ENCODE measurements at places on chromosomes 2 and 18.

GRCh38 chr2:98341241-98341640, 5.0 kb upstream of the CNGA3 start:
- no peak for DNase-seq

DNA sequence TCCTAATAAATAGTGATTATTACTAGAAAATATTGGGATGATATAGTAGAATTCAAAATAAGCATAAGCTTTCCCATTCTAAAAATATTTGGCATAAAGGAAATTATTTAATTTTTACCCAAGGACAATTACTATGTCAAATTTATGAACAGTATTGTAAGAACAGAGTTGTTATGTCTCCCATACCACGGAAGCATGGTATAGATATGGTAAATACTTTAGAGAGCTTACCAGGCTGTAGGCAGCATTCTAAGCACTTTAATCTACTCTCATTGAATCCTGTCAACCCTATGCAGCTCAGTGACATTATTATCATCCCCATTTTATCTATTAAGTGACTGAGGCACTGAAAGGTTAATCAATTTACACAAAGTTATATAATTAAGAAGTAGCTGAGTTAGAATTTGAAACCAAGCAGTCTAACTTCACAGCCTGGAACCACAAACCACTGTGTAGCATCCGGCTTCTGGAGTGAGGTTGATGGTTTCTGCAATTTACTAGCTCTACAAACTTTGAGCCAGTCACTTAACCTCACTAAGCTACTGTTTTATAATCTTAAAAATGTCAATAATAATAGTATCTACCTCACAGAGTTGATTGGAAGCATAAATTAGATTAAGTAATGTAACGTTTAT, 323.7 kb downstream of the ARHGAP15 start:
- DNase-seq = peak; percentile 3

DNA sequence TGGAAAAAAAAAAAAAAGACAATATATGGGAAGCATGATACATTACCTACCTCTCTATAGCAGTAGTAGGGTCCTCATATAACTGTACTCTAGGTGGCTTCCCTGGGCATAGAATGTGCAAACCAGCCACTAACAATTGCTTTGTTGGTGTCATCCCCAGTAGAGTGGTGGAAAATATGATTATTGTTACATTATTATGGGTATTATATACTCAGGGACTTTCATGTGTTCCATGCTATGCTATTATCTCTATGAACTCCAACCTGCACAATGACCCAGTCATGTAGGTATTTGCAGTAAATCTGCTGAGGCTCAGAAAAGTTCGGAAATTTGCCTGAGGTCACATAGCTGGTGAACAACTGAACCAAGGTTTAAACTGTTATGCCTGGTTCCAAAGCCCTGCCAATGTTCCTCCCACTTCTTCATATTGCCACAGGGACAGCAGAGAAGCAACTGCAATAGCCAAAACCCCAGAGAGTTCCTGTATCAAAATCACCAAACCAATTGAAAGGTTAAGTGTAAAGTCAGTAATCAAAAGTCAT, 52.6 kb upstream of the MAP4K4 start:
- no peak for DNase-seq

DNA sequence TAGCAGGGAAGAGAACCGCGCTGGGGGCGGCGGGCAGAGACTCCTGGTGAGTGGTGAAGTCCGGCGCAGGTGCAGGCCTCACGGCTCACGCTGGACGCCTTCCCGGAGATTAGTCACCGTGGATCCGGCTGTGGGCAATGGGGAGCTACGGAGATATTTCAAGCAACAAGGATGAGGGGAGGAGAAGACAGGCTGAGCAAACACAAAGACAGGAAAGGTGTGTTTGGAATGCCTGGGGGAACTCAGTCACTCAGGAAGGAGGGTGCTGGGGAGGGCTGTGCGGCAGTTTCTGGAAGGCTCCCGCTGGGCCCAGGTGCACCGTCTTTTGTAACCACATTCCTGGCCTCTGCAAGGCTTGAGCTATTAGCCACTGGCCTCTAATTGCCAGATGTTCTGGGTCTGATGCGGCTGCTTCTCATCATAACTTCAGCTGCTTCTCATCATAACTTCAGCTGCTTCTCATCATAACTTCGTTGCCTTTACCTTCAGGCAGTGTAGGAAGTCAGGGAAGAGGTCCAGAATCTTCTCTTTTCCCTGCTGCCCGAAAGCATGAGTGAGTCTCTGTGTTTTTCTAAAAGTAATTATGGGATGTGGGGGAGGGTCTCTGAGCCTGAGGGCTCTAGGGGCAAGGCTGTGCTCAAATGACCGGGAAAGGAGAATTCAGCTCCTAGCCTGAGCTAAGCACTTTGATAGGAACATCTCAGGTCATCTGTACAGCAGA, 118.9 kb downstream of the PXDN start:
- DNase-seq = no peak

Measured in activated CD4-positive, alpha-beta T cell treated with anti-CD3 and anti-CD28 coated beads, Interleukin-2, amount 50 U/mL, for 1 hour (primary cell).